K562 (cell line): ENCODE measurements at places on chromosomes 4 and X. TPM values are rescaled to one million over a fixed set of nuclear protein-coding genes. Genes with fewer than 3 reads are reported as not detected.

PNCK gene
- total RNA-seq: 1.9 and 2.2 TPM in 2 replicates

TBX22 gene
- not detected in 2 replicates for total RNA-seq

WDR44 gene
- total RNA-seq: 14.5 and 15.5 TPM in 2 replicates

PABPC1L2B gene
- not detected in 2 replicates for total RNA-seq

CCDC110 gene
- total RNA-seq: 0.25 TPM in 1 of 2 replicates, not detected in the other

UNC5C gene
- 0.02 TPM in 2 replicates for total RNA-seq

CACNA1F gene
- 0.04 TPM in 2 replicates for total RNA-seq

DNA sequence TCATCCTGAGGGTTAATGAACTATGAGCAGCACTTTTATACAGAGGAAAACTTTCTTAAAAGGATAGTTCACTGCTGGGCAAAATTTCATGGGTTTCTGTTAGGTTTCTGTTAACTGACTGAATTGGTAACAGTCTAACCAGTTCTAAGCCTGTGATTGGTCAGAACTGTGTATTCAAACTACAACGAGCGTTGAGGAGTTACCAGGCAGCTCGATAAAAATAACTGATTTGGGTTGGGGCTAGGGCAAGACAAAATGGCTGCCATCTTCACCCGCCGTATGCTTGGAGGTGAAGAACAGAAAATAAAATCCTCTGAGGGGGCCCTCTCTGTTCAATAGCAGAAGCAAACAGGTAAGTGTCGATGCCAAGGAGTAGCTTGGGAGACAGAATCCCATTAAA is 22.0 kb downstream of the FAM133A start:
- H3K36me3 ChIP-seq: no peaks in the 10 kb centered on the region
- no peaks in the 10 kb centered on the region for H3K4me1 ChIP-seq
- H3K27me3 ChIP-seq: no peaks in the 10 kb centered on the region

- H3K36me3 ChIP-seq: no peaks in the 10 kb centered on the region
- H3K27me3 ChIP-seq: no peaks in the 10 kb centered on the region
- no peak overlapping the region for H3K4me3 ChIP-seq
- no peaks in the 10 kb centered on the region for H3K4me1 ChIP-seq
- DNase-seq: no peak
- H3K27ac ChIP-seq: no peak overlapping the region
Observed at GRCh38 chrX:41526271-41526670, 79.1 kb downstream of the NYX start.

DNA sequence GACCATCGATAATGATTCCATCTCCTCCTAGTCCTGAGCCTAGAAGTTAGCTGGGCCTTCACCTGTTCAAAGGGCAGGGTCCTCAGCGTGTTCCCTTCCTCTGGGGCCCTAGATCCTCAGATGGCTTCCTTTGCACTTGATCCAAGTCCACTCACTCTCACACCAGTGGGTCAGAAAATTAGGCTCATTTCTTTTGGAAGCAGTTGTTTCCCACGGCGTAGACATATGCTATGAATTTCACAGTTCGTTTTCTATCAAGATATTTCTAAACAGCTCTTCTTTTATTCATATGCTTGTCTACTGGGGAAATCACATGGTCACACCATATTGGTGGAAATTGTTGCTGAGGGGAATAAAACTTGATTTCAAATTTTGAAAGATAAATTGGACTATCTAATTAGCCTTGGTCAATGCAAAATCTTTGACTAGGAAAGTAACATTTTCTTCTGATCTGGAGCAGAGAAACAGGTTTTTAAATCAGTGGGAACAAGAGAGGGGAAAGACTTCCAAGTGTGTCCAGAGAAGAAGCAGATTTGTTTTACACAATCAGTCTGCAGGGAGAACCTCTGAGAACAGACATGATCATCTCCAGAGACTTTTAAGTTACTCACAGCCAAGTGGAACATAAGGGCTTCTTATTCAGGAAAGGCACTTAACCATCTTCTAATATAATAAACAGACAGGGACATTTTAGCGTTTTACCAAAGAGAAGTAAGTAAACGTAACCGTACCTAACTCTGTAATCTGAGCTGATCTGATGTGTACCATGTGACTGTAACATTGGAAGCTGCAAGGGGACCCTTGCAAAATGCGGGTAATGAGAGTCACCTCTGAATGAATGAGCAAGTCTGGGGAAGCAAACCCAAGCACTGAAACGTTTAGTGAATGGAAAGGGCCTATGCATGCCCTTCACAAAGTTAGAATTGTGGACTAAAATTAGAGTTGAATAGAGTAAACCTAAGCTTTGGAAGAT is 455.7 kb upstream of the FAT1 start:
- H3K27ac ChIP-seq: no peak overlapping the region
- H3K36me3 ChIP-seq: no peaks in the 10 kb centered on the region
- DNase-seq: no peak
- peaks cover 12% of the 10 kb centered on the region for H3K27me3 ChIP-seq

GRCh38 chr4:32700838-32701237 is 1980.7 kb downstream of the PCDH7 start:
- H3K27me3 ChIP-seq: no peaks in the 10 kb centered on the region
- no peak overlapping the region for H3K4me3 ChIP-seq
- no peaks in the 10 kb centered on the region for H3K36me3 ChIP-seq
- DNase-seq: no peak
- no peak overlapping the region for H3K27ac ChIP-seq

DNA sequence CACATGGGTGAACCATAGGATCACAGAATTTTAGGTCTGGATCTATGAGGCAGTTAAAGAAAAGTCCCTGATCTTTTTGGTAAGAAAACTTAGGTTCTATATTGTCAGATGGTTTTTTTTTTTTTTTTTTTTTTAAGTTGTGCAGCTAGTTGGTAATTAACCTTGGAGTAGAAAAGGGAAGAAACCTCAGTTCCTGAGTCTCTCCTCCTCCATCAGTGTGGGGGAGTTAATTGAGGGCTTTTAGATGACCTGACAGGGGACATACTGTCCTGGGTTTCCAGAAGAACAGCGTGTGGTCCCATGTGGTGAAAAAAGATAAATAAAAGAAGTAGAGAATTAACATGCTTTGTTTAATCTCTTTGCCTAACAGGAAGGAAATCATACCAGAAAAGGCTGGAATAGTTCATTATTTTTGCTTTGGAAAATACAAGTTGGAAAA is 123.7 kb downstream of the ARHGAP10 start:
- no peak overlapping the region for H3K4me3 ChIP-seq
- no peak overlapping the region for H3K27ac ChIP-seq
- no peaks in the 10 kb centered on the region for H3K4me1 ChIP-seq
- H3K36me3 ChIP-seq: no peaks in the 10 kb centered on the region

- H3K4me1 ChIP-seq: peaks cover 3% of the 10 kb centered on the region
- no peak overlapping the region for H3K27ac ChIP-seq
- no peaks in the 10 kb centered on the region for H3K36me3 ChIP-seq
- DNase-seq: no peak
Observed at GRCh38 chr4:168877511-168878491, 132.3 kb downstream of the CBR4 start.

GRCh38 chrX:26783512-26784225 is 567.7 kb downstream of the MAGEB5 start:
- peak; percentile 2 for DNase-seq
- no peak overlapping the region for H3K27ac ChIP-seq
- H3K27me3 ChIP-seq: no peaks in the 10 kb centered on the region
- H3K4me1 ChIP-seq: no peaks in the 10 kb centered on the region

DNA sequence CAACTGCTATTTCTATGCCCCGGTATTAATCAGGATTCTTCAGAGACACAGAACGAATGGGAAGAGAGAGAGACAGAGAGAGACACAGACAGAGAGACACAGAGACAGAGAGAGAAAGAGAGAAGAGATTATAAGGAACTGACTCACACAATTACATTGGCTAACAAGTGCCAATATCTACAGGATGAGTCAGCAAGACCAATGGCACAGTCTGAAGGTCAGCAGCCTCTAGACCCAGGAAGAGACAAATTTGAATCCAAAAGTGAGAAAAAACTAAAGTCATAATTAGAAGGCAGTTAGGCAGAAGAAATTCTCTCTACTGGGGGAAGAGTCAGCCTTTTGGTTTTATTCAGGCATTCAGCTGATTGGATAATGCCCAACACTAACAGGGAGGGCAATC is 187.3 kb downstream of the MAB21L2 start:
- H3K27me3 ChIP-seq: no peaks in the 10 kb centered on the region
- no peak overlapping the region for H3K4me3 ChIP-seq
- no peak for DNase-seq
- H3K36me3 ChIP-seq: peaks cover 5% of the 10 kb centered on the region; the same call in 2 of the 3 replicates

GRCh38 chrX:153381684-153382532 is 19.2 kb downstream of the PNMA6E start:
- no peak overlapping the region for H3K4me3 ChIP-seq
- peak; percentile 62 for DNase-seq
- no peaks in the 10 kb centered on the region for H3K36me3 ChIP-seq
- no peaks in the 10 kb centered on the region for H3K27me3 ChIP-seq
- peaks cover 33% of the 10 kb centered on the region for H3K4me1 ChIP-seq

- H3K4me3 ChIP-seq: no peak overlapping the region
- DNase-seq: no peak
- no peaks in the 10 kb centered on the region for H3K4me1 ChIP-seq
- no peak overlapping the region for H3K27ac ChIP-seq
- H3K27me3 ChIP-seq: no peaks in the 10 kb centered on the region
- no peaks in the 10 kb centered on the region for H3K36me3 ChIP-seq
Observed at GRCh38 chr4:151315212-151315886, 10.1 kb downstream of the SH3D19 start.

DNA sequence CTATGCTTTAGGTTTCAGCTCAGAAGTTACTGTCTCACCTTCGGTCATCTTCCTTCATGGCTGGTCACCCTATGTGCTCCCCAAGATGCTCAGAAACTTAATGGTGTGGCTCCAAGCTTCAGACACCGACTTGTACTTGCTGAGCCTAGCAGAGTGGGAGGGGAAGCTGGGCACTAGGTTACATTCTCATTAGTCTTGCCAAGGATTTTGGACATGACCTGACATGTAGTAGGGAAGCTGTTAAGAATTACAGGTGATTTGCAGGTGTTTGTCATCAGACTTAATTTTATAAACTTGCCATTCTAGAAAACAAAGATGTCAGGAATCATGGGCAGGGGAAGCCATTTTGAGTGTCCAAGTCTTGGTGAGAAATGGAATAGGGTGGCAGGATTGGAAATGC is 72.4 kb downstream of the CCNG2 start:
- no peaks in the 10 kb centered on the region for H3K4me1 ChIP-seq
- no peaks in the 10 kb centered on the region for H3K36me3 ChIP-seq
- H3K27me3 ChIP-seq: no peaks in the 10 kb centered on the region
- H3K4me3 ChIP-seq: no peak overlapping the region

DNA sequence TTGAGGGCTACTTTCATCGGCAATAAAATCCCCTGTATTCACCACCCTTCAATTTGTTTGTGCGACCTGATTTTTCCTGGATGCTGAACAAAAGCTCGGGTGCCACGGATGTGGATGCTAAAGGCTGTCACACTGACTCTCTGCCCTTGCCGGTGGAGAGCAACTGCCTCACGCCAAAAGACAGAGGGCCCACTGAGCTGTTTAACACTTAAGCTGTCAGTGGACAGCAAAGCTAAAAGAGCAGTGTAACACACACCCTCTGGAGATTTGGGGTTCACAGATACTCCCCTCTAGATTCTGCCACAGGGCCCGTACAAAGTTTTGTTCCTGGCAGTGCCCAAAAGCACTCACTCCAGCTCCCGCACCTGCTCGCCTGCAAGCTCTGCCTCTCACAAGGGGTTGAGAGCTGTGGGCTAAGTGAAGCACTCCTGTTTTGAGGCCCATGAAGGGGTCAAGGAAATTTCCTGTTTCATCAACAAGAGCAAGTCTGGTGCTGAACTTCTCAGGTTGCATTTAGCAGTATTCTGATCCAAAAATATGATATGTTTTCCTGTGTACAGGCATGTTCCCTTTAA is 1571.9 kb downstream of the ADGRL3 start:
- H3K4me1 ChIP-seq: no peaks in the 10 kb centered on the region
- DNase-seq: no peak
- H3K27ac ChIP-seq: no peak overlapping the region
- no peak overlapping the region for H3K4me3 ChIP-seq
- H3K27me3 ChIP-seq: no peaks in the 10 kb centered on the region

GRCh38 chrX:110020536-110020935 is 17.6 kb downstream of the TMEM164 start:
- H3K27me3 ChIP-seq: no peaks in the 10 kb centered on the region
- no peak overlapping the region for H3K27ac ChIP-seq
- H3K4me1 ChIP-seq: no peaks in the 10 kb centered on the region
- DNase-seq: no peak

GRCh38 chrX:69995362-69996112 is 54.2 kb downstream of the AWAT2 start:
- no peaks in the 10 kb centered on the region; the same call in 1 of the 2 replicates for H3K27me3 ChIP-seq
- no peak overlapping the region for H3K4me3 ChIP-seq
- H3K27ac ChIP-seq: no peak overlapping the region
- H3K4me1 ChIP-seq: no peaks in the 10 kb centered on the region

- no peaks in the 10 kb centered on the region; the same call in 2 of the 3 replicates for H3K36me3 ChIP-seq
- no peaks in the 10 kb centered on the region for H3K27me3 ChIP-seq
- no peak overlapping the region for H3K4me3 ChIP-seq
- DNase-seq: no peak
- H3K27ac ChIP-seq: no peak overlapping the region
Observed at GRCh38 chrX:72536542-72536941, 36.1 kb downstream of the HDAC8 start.

DNA sequence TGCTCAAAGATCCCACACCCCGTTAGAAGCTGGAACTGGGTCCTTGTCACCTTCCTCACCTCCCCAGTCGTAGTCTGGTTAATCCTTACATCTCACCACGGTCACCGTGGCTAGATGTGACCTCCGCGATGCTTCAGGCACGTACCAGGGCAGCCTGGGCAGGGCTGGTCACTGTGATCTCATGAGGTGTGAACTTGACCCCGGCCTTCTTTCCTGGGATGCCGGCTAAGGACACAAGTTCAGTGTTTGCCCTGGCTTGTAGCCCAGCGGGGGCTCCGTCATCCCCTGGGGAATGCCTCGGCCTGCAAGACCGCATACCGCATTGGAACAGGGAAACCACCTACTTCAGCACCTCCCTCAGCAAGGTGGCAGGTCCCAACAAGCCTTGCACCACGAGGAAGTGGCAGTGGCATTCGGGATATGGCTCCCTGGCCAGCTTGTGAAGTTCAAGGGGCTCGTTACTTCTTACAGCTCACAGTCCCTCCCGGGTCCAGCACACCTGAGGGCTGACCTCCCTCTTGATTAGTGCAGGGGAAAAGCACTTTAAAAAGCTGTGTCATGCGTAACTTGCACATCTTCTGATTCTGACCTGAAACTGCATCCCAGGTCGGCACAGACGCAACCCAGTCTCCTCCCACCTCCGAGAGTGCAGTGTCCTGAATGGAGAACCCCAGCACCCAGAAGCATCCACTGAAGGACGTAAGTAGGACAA is 25.9 kb downstream of the NOP14 start:
- DNase-seq: no peak
- H3K36me3 ChIP-seq: peaks cover 62% of the 10 kb centered on the region
- no peaks in the 10 kb centered on the region for H3K27me3 ChIP-seq
- peaks cover 17% of the 10 kb centered on the region; the same call in 2 of the 3 replicates for H3K4me1 ChIP-seq
- no peak overlapping the region for H3K4me3 ChIP-seq

- no peak overlapping the region for H3K4me3 ChIP-seq
- peaks cover 13% of the 10 kb centered on the region; the same call in 2 of the 3 replicates for H3K4me1 ChIP-seq
- DNase-seq: no peak
- H3K27ac ChIP-seq: no peak overlapping the region; the same call in 2 of the 3 replicates
Observed at GRCh38 chrX:40931921-40932320, 153.3 kb upstream of the USP9X start.

DNA sequence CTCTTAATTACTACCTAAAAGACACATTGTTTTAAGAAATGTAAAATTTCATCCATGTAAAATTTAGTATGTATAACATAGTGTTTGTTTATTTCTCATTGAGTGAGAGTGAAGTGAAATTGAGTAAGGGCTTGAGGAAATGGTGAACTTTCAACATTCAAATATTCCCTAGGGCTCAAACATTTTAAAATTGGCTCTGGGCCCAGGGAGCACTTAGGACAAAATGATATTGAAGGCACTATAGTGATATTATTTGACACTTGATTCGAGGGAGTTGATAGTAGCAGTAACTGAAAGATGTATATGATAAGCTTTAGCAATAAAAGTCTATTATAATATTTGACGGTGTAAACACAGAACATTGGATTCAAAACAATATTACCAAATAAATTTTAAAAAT is 1244.0 kb upstream of the TENM3 start:
- H3K27ac ChIP-seq: no peak overlapping the region
- H3K36me3 ChIP-seq: no peaks in the 10 kb centered on the region
- H3K4me1 ChIP-seq: no peaks in the 10 kb centered on the region
- DNase-seq: no peak
